ENCODE measurements at places on chromosomes 7 and 10.

DNA sequence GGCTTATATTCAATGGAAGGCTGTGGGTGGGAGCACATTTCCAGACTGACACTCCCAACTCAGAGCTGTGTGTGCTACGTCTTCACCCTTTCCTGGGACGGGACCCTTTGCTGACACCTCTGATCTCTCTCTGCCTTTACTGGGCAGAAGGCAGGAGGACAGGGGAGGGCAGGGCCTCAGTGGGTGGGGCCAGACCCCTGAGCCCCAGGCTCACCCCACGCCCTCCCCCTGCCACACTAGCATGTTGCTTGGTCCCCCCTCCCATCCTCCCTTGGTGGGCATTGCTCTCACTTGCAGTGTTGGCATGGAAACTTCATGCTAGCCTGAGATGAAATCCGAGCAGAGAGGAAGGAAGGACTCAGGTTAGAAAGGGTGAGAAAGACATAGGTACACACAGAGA, 18.4 kb downstream of the TMEM273 start:
- no peak for DNase-seq

DNA sequence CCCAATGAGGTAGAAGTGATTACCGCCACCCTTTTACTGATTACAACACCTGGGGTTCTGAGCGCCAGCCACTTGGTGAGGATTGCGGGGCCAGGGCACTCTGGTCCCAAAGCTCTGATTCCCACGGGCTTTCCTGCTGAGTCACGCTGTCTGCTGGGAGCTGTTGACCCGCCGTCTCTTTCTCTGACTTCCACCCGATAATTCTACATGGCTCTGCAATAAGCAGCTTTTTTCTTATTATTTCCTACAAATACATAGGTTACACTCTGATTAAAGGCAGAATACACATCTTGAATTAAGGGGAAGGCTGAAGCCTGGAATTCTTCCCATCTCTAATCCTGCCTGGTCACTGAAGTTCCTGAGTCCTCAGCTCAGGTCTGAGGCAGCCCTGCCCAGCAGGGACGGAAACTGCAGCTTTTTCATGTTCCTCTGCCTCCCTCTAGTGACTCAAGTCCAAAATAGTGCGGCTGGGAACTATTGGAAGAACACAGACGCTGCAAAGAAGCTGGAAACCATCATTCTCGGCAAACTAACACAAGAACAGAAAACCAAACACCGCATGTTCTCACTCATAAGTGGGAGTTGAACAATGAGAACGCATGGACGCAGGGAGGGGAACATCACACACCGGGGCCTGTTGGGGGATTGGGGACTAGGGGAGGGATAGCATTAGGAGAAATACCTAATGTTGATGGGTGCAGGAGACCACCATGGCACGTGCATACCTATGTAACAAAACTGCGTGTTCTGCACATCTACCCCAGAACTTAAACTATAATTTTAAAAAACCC, 178.3 kb downstream of the PRKCQ start:
- DNase-seq = peak; percentile 80

GRCh38 chr10:62430881-62431280, 56.7 kb downstream of the ZNF365 start:
- DNase-seq = no peak

DNA sequence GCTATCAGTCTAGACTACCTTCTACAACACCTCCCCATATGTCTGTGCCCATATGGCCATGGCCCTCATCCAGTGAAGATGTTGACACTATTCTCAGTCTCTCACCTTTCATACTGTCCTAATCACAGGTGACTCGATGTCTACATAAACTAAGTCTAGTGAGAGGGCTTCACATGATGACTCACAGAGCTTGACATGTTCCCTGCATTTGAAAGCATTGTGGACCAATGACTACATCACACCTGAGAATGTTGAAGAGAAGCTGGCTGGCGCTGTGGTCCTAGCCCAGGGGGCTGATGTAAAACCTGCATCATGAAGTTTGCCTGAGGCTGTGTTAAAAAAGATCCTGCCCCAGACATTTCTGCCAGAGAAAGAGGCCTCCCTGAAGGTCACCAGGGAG, 167.2 kb downstream of the NPSR1 start:
- DNase-seq = no peak

DNA sequence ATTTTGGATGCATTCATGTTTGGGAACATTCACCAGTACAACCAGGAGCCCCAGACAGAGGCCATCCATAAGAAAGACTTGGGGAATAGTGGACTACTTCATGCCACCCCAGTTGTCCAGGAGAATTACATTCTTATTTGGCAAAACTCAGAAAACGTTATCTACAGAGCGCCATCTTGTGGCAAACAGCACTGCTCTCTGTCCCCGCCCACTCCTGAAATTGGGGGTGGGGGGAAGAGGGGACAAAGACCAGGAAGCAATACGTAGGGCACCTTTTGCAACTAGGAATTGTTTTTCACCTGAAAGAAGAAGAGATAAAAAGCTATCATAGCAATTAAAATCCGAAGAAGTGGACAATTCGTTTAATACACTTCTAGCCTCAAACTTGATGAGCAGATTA, 134.6 kb upstream of the MGMT start:
- no peak for DNase-seq

- DNase-seq = no peak
These were observed 658 bp upstream of the SGCE start for GRCh38 chr7:94656658-94656924.

- no peak for DNase-seq
These were observed 31.1 kb upstream of the USP6NL start for GRCh38 chr10:11642566-11642965.

DNA sequence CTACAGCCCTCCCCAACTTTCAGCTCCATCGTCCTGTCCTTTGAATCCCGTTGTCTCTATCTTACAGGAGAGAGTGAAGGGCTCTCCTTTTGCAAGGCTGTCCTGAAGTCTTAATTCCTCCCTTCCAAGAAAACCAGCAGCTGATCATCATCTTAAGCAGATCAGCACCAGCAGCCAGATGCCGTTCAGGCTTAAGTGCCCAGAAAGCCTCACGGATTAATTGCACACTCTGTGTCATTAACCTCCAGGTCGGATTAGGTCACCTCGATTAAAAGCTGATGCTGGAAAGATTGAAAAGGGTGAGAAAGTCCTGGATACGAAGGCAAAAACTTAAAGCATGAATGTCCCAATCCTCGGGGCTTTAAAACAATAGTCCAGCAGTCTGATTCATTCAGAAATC, 24.8 kb upstream of the ADARB2 start:
- DNase-seq = no peak

DNA sequence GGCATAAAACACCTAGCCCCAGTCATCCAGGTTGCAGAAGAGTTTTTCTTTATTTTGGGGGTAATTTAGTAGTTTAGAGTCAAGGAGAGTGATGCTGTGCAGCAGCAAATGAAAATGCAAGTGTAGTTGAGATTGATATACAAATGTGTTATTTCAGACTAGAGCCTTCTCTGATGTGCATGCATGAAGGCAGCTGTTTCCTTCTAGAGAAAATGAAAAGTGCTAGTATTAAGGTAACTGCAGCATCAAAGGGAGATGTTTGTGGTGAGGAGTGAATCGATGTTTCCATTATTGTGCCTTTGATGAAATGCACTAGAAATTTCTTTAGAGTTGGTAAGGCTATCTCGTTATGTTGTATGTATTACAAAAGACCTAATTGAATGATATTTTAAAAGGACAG, 339.3 kb downstream of the SORCS3 start:
- no peak for DNase-seq

GRCh38 chr7:158812684-158813083, 16.6 kb downstream of the ESYT2 start:
- DNase-seq = no peak

- DNase-seq = no peak
These were observed 606 bp upstream of the RABGEF1 start for GRCh38 chr7:66739953-66740301.

GRCh38 chr10:77987671-77988255, 41.6 kb downstream of the POLR3A start:
- DNase-seq = no peak

GRCh38 chr7:153604-154003, 38.8 kb upstream of the FAM20C start:
- DNase-seq = no peak

DNA sequence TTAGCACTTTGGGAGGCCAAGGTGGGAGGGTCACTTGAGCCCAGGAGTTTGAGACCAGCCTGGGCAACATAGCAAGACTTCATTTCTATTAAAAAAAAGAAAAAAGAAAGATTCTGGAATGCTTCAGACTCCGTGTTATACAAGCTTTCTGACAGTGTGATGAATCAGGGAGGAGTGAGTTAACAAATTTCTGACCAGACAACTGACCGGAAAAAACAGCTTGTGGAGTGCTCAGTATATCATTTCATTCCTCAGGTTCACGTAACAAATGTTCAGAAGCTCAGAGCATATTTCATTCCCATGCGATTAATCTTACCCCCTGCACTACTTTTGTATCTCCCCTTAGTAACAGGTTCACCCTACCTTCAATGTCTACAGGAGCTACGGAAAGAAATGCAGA, 28.6 kb upstream of the TNPO3 start:
- no peak for DNase-seq

DNA sequence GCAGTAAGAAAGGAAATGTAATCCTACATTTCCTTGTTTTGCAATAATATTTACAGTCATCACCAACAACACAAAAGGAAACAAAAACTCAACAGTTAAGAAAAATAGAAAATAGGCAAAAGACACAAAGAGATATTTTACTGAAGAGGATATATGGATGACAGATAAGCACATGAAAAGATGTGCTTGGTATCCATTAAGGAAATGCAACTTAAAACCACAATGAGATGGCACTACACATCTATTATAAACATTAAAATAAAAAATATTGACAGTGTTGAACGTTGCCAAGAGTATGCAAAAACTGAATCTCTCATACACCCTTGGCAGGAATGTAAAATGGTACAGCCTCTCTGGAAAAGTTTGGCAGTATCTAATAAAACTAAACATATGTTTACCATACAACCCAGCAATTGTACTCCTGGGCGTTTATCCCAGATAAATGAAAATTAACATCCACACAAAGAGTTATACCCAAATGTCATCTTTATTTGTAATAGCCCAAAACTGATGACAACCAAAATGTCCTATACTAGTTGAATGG, 5.4 kb downstream of the CEP41 start:
- DNase-seq = no peak

GRCh38 chr10:109906316-109906715, 17.0 kb downstream of the XPNPEP1 start:
- no peak for DNase-seq

DNA sequence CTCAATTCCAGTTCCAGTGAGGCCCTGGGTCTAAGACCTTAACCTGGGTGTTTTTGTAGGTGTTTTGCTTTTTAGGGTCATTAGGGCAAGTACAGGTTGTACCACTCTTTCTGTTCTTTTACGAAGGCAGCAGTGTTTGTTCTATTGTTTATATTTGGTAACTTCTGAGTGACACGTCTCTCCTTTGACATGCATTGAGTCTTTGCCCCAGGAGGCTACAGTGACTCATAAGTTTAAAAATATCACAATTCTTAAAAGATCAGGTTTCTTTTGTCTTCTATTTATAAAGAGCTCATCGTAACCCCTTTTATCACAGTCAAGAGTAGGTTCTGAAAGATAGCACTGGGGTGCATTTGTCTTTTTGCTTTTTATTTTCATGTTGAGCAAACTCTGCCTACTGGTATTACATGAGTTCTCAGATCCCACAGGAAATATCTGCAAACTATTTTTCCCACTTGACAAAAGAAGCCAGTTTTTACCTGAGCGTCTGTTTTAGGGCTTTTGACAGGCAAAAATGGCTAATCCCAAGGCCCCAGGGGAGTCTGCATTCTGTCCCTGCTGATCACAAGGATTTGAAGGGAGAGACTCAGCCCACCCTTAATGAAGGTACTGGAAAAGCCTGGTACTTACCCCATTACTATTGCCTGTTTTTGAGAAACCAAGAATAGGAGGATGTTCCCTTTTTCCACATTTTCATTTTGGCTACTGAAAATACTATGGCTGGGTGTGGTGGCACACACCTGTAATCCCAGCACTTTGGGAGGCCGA, 7.9 kb downstream of the NUDT13 start:
- no peak for DNase-seq

DNA sequence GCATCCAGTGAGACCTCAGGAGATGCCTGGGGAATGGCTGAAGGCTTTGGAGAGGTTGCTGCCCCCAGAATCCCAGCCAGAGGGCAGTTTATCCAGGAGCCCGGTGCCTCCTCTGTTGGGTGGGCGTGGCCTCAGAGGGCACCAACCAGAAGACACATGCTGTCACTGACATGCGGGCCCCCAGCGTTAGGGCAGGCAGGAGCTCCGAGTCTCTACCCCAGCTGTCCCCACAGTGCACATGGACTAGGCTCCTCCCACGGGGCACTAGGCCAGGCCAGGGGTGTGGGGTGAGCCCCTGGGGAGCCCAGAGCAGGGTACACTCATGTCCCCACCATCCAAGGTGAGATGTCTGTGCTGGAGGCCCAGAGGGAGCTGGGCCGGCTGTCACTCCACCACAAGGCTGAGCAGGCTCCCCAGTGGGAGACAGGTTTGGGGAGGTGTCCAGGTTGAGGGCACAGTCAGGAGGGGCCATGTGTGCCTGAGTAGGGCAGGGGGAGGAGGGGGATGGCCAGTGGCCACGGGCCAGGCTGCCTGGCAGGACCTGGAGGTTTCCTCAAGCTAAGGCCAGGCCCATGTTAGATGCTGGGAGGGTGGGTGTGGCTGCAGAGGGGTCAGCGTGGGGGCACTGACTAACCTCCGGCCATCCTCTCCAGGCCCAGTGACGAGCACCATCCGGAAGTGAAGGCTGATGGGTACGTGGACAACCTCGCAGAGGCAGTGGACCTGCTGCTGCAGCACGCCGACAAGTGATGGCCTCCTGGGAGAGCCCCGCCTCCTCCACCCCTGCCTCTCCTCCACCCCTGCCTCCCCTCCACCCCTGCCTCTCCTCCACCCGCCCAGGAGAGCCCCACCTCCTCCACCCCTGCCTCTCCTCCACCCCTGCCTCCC, 131.3 kb downstream of the FAM53B start:
- no peak for DNase-seq

GRCh38 chr10:42149027-42149700, 489.2 kb downstream of the ZNF33B start:
- no peak for DNase-seq

DNA sequence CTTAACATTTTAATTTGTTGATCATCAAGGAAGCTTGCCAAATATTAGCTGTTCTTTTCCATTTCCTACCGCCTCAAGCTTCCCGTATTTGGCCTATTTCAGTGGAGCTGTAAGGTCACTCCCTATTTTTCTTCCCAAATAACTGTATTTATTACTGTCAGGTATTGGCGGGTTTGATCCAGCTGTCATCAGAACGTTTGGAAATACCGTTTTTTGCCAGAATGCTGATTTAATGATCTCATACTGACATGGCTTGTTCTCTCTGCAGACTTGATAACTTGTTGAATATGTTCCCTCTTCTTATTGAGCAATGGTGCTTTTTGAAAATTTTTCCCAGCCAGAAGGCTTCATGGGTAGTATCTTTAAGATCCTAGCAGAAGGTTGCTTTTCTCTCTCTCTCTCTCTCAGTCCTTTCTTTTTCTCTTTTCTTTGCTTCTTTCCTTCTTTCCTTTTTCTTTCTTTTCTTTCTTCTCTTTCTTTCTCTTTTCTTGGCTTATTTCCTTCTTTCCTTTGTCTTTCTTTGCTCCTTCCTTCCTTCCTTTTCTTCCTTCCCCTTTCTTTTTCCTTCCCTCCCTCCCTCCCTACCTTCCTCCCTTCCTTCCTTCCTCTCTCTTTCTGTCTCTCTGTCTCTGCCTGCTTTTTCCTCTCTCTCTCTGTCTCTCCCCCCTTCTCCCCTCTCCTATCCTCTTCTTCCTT, 42.1 kb downstream of the CUX1 start:
- no peak for DNase-seq

All from AG09319 (cell line).